ENCODE measurements at places on chromosomes 2 and 18.

DNA sequence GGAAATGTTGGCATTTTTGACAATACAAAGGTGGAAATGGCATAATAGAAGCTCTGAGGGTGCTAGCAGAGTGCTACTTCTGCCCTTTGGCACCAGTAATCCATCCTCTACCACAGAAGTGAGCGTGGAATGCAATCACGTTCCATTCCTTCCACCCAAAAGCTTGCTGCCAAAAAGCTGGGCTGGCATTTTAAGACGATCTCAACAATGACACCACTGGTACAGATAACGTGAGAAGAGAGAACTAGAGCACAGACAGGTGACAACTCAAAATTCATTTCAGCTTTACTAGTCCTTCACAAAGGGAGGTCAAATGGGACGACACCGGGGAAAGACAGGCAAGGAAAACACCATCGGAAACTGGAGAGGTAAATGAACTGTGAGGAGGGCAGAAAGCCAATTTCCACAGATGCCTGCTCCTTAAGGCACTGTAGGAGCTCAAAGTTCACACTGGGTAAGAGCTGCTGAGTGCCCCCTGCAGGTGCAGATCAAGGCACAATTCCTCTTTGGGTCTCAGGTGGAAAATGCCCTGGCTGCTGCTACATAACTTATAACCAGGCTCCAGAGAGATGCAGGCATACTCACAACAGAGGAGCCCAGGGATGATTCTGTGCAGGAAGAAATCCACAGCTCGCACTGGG is 50.7 kb upstream of the RNU4ATAC start:
- no peak for DNase-seq

GRCh38 chr2:14587119-14587518 is 45.4 kb upstream of the LRATD1 start:
- no peak for DNase-seq

DNA sequence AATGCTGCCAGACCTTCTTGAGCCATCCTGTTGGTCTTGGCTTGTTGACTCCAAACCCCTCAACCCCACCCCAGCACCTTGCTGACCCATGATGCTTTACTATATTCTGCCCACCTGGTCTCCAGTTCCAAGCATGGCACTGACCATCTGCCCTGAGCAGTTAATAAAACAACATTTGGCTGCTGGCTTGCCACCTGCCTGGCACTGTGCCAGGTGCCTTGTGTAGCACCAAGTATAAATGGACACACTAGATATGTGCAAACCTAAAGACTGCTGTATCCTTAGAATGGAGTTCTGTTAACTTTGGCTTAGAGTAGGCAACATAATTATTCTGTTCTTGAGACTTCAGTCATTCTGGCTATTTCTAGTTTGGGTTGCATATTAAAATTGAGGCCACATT is 91.4 kb downstream of the ACSL3 start:
- no peak for DNase-seq

DNA sequence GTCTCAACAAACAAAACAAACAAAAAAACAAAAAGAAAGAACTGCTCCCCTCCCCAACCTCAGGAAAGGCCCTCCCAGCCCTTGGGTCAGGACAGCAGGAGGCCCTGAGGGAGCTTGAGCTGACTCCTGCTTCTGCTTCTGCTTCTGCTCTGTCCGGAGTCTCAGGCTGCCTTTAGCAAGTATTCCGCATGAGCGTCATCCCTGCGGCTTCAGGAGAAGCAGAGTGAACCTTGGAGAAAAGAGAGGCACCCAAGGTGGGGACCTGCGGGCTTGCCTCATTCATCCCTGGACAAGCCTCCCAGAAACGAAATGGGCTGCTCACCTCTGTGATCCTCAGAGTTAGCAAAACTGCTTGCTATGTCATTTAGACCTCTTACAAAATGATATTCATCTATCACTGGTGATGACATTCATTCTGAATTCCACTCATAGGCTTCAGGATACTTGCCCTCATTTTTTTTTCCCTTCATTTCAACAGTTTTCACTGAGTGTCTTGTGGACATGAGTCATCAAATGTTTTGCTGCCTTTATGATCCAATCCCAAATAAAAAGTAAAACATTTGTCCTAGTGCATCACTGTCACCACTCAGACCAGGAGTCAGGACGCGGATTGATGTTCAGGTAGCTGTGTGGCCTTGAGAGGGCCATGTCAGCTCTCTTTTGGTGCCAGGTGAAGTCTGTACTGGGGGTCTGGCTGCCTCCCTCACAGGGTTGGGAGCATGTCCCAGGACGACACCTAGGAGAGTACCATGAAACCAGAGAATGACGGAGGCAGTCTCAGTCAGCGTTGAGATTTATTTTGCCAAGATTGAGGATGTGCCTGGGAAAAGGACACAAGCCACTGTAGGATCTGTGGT is 51.7 kb downstream of the IMPA2 start:
- DNase-seq, result peak; percentile 56

- DNase-seq, result no peak
Measured at GRCh38 chr2:235143789-235144188, 192.0 kb downstream of the SH3BP4 start.

DNA sequence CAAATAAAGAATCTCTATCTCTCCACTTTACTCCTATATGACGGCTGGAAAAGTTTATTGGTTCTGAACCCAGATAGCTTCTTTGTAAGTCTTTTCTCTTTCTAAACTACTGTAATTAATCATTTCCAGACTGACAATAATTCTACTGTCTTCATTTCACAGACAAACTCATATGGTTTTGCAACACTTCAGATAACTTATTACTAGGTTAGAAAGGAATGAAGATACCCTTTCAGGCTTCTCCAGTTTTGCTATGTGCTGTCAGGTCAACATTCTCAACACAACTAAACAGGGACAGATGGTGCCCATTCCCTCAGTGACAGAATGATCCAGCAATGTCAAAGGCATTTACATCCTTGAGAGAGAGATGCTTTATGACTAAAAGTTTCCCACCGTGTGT is 198.5 kb upstream of the ITGA4 start:
- DNase-seq, result peak; percentile 92
